ENCODE measurements at places on chromosomes 13 and 19.

- no peak for DNase-seq
Observed at GRCh38 chr19:14401468-14402195, 17.5 kb downstream of the DDX39A start.

- DNase-seq, result no peak
Observed at GRCh38 chr19:8611877-8612806, 1.6 kb upstream of the ADAMTS10 start.

DNA sequence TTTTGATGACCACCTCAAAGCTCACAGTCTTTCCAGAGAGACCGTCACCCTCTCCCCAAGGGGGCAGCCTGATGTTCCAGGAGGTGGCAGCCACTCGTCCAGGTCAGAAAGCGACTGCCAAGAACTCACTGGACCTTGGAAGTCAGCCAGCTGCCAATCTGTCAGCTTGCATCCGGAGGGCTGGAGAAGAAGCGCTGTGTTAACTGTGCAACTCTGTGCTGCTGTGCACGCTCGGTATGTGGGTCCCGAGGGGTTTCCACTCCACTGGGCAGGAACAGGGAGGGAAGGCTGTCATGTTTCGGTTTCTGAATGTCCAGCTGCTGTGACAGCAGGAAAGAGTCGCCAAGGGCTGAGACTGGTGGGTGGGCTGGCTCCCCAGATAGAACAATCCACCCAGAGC lies 89.2 kb downstream of the CACNA1A start:
- no peak for DNase-seq

GRCh38 chr19:57934820-57935665 lies at the start of gene ZNF418:
Gene ZNF418 (minus strand): TSS chr19:57935402. CDS start chr19:57933822, 1,580 bp downstream.
- DNase-seq, result peak; percentile 41

- DNase-seq, result no peak
Observed at GRCh38 chr13:46621133-46621532, 68.2 kb downstream of the LRCH1 start.

GRCh38 chr13:95226932-95227695 lies 74.1 kb downstream of the ABCC4 start:
- DNase-seq, result no peak

DNA sequence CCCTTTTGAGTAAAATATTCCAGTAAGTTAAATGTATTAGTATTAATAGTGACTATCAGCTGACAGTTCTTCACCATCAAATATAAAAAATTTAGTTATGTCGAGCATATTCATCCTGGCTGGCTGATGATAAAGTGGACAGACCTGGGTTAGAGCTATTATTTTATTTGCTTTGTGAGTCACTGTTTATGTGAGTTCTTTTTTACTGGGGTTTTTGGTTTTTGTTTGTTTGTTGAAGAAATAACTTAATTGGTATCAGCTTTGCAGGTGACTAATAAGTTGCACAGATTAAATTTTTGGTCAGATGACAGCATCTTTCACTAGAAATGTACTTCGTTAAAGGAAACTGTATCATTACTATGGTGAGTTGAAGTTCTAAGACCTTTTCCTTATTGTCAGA lies 224.7 kb downstream of the GGACT start:
- no peak for DNase-seq

DNA sequence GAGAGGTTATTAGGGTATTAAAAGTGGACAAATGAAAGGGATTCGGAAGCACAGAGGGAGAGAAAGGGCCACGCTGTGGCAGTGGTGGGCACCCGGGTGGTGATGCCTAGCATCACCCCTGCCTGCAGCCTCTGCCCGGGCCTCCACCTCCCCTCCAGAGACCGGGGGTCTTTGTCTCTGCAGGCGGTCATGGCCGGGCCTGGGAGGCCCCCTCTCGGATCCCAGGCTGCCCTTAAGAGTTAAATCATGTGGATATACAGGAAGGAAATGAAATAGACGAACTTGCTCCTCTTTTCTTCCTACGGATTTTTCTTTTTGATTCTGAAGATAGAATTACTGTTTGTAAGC lies 319.6 kb downstream of the ZNF536 start:
- DNase-seq, result no peak

- no peak for DNase-seq
Observed at GRCh38 chr19:13623716-13624710, 117.7 kb upstream of the CACNA1A start.

GRCh38 chr13:95441326-95441725 lies 111.2 kb upstream of the CLDN10 start:
- DNase-seq, result no peak

DNA sequence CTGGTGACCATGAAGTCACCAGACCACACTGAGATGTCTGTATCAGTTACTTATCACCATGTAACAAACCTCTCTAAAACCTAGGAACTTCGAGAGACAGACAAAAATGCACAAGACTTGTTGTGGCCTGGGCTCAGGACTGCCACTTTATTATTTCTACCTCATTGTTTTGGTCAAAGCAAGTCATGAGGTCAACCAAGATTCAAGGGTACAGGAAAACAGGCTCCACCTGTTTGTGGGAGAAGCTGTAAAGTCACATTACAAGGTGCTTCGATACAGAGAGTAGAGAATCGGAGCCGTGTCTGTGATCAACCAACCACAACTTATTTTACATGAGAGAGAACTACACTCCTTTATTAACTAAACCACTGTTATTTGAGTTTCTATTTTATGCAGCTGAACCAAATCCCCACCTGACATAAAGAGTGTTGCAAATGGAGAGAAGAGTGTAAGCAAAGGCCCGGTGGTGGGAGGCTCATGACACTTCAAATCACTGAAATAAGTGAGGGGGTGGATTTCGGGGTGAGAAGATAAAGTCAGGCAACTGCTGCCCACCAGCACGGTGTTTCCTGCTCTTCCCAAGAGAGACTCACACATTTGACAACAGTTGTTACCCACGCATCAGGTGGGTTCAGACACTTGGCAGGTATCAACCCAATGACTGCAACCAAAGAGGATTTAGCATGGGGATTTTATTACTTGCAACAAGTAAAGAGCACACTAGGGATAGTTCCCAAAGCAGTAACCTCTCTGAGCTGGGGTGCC lies 39.0 kb upstream of the IGSF23 start:
- no peak for DNase-seq

- DNase-seq, result no peak
Observed at GRCh38 chr13:77422724-77423123, 95.8 kb upstream of the MYCBP2 start.

DNA sequence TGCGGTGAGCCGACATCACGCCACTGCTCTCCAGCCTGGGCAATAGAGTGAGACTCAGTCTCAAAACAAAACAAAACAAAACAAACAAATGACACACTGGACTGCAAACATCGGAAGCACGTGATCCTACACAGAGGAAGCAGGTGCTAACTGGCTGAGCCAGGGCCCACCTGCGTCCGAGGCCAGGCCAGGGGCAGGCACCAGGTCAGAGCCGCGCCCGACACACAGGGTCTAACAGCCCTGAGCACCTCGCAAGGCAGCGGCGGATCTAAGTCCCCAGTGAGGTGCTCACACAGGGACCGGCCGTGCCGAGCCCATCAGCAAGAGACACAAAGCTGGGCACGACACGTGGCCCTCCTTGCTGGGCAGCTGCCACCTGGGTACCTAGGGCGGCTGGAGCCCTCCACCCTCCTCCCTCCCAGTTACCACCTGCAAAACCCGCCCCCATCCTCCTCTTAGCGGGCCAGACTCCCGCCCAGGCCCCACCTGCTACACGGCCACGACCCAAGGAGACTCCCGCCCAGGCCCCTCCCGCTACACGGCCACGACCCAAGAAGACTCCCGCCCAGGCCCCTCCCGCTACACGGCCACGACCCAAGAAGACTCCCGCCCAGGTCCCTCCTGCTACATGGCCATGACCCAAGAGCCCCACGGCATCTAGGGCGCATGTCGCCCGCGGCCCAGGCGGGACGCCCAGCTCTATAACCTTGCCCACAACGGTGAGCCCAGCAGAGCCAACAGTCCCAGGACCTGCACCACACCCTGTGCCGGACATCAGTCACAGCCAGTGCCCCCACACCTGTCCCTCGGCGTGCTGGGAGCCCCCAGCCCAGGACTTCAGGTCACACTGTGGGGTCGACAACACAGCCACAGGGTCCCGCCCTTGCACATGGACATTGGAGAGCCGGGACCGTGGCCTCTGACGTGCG lies 15.6 kb downstream of the AP3D1 start:
- no peak for DNase-seq

DNA sequence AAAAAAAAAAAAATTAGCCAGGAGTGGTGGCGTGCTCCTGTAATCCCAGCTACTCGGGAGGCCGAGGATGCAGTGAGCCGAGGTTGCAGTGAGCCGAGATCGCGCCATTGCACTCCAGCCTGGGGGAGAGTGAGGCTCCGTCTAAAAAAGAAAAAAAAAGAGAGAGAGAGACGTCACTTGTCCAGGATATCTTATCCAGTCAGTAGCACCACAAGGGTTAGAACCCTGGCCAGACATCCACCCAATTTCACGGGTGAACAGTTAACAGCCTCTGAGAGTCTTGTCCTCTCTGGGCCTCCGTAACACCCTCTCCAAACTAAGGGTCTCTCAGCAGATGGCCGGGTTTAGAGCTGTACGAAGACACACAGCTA lies 917 bp upstream of the CLPTM1 start:
- DNase-seq, result no peak

DNA sequence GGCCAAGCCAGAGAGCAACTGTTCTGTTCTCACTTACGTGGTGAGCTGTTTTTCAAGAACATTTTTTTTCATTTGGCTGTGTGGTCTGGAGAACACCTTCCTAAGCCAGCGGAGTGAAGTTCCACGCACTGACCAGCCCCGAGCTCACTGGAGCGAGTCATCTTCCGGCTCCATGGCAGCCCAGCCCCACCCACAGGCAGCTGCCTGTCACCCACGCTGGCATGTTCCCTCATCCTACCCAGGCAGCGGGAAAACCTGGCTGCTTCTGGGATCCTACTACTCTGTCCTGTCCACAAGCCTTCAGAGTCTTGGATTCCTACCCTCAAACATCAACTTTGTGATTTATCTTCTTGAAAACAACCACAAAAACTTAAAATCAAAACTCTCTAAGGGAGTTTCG lies 76.2 kb downstream of the GGACT start:
- no peak for DNase-seq

- DNase-seq, result no peak
Observed at GRCh38 chr13:36014763-36015162, 116.4 kb downstream of the DCLK1 start.

GRCh38 chr13:93624311-93624777 lies 397.7 kb downstream of the GPC6 start:
- no peak for DNase-seq

DNA sequence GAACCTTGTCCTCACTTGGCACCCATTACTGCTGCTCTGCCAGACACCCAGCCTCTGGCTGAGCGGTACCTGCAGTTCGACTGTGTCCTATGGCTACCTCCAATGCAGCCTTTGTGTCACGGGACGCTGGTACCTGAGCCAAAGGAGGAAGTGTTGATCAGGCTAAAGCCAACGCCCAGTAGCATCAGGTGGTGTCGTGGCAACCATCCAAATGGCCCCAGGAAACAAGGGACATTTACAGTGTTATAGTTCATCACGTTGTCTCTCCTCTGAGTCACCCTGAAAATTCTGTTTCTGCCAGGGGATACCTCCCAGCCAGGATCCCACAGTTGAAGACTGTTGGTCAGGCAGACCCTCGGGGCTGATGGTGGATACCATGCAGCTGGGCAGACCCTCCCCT lies 10.1 kb downstream of the RHPN2 start:
- DNase-seq, result no peak

- DNase-seq, result peak; percentile 6
Observed at GRCh38 chr13:44819245-44819644, 170.0 kb downstream of the NUFIP1 start.

DNA sequence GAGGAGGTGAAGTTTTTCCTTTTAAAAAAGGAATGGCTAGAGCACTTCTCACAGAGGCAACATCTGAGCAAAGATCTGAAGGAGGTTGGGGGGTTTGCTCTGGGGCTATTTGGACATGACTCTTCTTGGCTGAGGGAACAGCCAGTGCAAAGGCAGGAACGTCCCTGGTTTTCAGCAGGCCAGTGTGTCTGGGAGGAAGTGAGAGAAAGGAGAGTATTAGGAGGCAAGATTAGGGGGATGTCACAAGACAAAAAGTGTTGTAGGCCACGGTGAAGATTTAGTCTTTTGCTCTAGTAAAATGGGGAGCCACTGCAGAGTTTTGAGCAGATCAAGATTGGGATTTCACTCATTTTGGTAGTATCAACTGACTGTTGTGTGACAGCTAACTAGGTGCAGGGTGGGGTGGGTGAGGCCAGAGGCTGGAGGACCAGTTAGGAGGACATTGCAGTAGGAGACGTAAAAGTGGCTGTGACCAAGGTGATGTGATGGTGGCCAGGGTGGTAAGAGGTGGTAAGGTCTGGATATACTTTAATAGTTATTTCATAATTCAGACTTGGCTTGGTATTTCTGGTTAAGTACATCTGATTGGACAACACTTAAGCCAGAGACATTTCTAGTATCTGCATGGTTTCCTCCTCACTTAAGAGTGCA lies 40.6 kb downstream of the WDFY2 start:
- no peak for DNase-seq

- peak; percentile 73 for DNase-seq
Observed at GRCh38 chr19:34364830-34365462, at the start of gene GPI. Gene GPI (plus strand): TSS chr19:34365196. CDS start chr19:34365267, 71 bp downstream.

- no peak for DNase-seq
Observed at GRCh38 chr13:32390048-32390447, 37.9 kb downstream of the N4BP2L1 start.

GRCh38 chr19:27652281-27652680 lies 1560.7 kb downstream of the UQCRFS1 start:
- no peak for DNase-seq

- no peak for DNase-seq
Observed at GRCh38 chr13:100269837-100270236, 180.9 kb downstream of the PCCA start.

DNA sequence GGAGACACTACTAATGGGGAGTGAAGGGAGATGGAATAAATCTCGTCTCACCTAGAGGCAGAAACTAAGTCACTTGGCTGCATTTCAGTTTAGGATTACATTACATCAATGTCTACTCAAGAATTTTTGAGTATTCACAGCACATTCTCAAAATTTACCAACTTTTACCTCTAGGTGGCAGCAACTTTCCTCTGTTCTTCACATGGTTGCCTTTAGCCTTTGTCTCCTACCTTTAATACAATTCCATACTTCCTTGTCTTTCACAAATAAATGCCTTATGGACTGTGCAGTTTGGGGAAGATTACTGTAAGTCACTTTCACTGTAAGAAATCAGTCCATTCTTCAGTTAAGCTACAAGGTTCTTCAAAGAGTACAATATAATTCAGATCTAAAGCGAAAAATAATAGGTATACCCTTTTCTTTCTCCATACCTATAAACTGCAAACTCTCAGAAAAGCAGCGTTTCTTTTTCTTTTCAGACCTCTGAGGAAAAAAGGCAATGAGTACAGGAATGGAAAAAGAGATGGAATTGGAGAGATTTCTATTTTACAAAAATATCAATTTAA lies 379.4 kb downstream of the KLF12 start:
- peak; percentile 48 for DNase-seq

- no peak for DNase-seq
Observed at GRCh38 chr19:43957891-43958290, 6.9 kb downstream of the ZNF221 start.

DNA sequence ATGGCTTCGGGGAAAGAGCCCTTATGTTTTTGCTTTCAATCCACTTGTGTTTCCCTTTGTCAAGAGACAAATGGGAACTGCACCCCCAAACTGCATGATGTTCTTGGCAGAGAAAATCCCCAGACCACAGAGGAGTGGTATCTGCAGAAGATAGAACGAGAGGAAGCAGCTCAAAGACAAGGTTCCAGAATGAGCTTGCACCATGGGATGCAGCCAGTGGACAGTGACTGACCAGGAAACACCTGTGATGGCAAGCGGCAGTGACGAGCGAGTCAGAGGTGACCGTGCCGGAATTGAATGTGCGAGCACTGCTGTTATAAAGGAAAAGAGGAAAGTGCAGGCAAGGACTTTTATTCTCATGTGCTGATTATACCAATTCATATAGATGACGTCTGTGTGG lies 46.3 kb downstream of the IRS2 start:
- no peak for DNase-seq

All from stimulated activated CD4-positive, alpha-beta T cell treated with anti-CD3 and anti-CD28 coated beads, Interleukin-4, amount 100 ng/mL, for 24 hours (primary cell).